ENCODE measurements at places on chromosomes 12 and 14.
A peak's percentile ranks its signal among the peaks of the same experiment; 100 is the strongest.

- DNase-seq, result no peak
Observed at GRCh38 chr14:32823706-32824105, 115.0 kb upstream of the NPAS3 start.

GRCh38 chr12:24945845-24946244 lies 3.1 kb downstream of the BCAT1 start:
- DNase-seq, result no peak

GRCh38 chr14:92959189-92959531 lies 36.2 kb downstream of the CHGA start:
- no peak for DNase-seq

DNA sequence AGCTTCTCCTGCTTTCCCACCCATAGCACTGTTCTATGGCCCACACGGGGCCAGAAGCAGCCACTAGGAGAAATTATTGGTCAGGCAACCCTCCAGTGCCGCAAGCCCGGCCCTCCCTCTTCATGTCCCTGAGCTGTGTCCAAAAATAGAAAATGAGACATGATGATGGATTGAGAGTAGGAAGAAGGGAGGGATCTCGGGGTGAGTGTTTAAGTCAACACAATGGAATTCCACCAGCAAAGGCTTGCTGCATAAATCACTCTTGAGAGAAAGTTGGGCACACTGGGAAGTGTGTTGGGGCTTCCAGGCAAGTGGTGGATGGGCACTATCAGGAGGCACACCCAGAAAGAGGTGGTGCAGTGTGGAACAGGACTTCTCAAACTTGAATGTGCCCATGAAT lies 94.2 kb downstream of the LLPH start:
- DNase-seq, result peak; percentile 94

DNA sequence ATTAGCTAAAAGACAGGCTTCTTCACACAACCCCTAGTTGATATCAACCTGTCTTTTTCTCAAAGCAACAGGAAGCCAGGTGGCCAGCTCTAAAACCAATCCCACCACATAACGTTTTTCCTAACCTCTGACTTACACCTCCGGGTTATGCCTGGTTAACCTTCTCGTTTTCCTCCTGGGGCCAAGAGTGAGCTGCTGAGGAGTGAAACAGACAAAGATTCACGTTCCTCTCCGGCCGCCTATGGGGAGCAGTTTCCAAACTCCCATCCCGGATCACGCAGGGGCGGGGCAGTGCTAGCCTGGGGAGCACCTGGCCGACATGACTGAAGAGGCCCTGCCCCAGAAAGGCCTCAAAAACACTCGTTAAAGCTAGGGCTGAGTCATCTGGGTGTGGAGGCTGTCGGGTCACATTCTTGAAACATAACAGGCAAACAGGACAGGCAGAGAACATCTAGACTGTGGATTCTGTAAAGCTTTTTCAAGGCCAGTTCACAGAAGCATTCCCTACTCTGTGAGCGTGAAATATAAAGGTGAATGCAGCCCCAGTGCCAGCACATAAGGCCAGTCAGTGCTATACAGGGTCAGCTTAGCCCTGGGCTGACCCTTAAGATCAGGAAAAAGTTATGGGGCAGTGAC lies 25.9 kb upstream of the LGALS3 start:
- peak; percentile 91 for DNase-seq
